ENCODE measurements at places on chromosomes 3 and 15. TPM values are rescaled to one million over a fixed set of nuclear protein-coding genes. Genes with fewer than 3 reads are reported as not detected.
A peak's percentile ranks its signal among the peaks of the same experiment; 100 is the strongest.

DNA sequence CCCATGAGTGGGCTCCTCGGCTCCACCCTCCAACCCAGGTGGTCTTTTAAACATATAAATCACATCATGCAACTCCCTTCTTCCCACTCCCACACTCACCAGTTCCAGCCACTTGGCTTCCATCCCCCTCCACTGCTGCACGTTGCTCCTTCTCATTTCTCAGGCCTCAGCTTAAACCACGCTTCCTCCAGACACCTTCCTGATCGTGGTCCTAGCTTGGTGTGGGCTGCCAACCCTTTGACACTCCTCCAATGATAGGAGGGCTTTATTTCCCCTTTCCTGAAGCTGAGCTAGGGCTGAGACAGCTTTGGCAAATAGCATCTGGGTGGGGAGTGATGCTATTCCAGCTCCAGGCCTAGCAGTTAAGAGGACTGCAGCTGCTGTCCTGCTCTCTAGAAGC is 130.1 kb downstream of the SRGAP3 start:
- DNase-seq, result no peak

DNA sequence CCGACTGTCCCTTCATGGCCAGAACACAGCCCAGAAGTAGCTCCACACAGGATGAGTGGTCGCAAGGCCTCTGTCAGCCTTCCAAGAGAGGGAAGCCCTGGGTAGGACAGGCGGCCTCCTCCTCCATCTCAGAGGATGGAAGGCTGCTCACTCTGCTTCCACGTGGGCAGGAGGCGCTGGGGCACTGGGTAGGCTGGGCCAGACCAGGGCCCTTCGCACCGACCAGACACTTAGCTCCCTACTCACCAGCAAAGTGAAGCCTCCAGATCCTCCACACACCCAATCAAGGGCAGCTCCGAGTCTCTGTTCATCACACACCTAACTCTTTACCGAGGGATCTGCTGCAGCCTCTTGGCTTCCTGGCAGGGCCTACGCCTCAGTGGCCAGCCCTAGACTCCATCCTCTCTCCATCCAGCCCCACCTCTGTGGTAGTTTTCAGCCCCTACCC is 24.3 kb upstream of the PLXNA1 start:
- peak; percentile 64 for DNase-seq

GRCh38 chr3:170222647-170223541 is 670 bp downstream of the PRKCI start:
- no peak for DNase-seq

DNA sequence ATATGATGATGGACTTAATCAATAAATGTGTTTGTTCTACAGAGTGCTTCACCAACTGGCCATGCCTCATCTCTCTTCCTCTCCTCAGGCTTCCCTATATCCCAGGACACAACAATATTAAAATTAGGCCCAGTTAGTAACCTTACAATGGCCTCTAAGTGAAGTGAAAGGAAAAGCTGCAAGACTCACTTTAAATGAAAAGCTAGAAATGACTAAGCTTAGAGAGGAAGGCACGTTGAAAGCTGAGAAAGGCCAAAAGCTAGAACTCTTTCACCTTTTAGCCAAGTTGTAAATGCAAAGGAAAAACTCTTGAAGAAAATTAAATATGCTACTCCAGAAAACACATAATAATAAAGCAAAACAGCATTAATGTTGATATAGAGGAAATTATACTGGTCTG is 1010.3 kb downstream of the NAALADL2 start:
- DNase-seq, result no peak

DNA sequence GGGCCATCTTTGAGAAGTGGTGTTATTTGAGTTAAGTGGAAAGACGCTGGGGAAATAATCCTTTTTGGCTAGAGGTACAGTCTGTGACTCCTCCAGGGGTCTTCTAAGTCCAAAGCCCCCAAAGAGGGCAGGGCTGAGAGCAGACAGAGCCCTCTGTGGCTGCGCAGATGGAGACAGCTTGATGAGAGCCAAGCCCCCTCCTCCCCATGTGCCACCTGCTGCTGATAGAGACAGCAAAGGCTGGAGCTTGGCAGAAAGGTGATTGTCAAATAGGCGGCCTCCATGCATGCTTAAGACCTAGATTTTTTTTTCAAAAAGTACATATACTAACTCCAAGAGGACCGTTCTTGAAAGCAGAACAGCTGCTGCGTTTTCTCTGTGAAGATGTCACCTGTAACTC is 72.4 kb downstream of the CRYGS start:
- DNase-seq, result peak; percentile 54

GRCh38 chr3:42651248-42652091 is 2.0 kb upstream of the ZBTB47 start:
- DNase-seq, result no peak

The ZBED2 gene
- not detected for total RNA-seq

The STXBP5L gene
- not detected for total RNA-seq
